H9 (cell line): ENCODE measurements at places on chromosomes 16 and 17.

GRCh38 chr16:84047626-84048025 is 5.0 kb upstream of the SLC38A8 start:
- no peaks in the 10 kb centered on the region for H3K27me3 ChIP-seq
- DNase-seq: no peak
- H3K27ac ChIP-seq: no peak overlapping the region
- H3K4me1 ChIP-seq: no peaks in the 10 kb centered on the region; the same call in 1 of the 2 replicates
- H3K4me3 ChIP-seq: no peak overlapping the region

DNA sequence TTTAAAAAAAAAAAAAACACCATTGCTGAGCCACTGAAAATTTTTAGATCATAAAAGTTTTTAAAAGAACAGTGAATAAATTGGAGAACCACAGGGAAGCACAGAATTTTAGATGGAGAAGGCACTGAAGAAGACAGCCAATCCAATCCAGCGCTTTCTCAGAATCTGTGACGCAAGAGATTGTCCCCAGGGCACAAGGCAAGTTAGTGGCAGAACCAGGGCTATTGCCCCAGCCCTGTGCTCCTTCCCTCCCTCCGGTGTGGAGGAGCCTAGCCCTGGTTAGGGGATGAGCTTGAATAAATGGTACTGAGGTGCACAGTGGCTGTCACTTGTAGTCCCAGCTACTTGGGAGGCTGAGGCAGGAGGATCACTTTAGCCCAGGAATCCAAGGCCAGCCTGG is 108.3 kb downstream of the ZNF423 start:
- no peak for DNase-seq
- H3K36me3 ChIP-seq: no peaks in the 10 kb centered on the region
- H3K27me3 ChIP-seq: no peaks in the 10 kb centered on the region
- no peak overlapping the region for H3K27ac ChIP-seq

DNA sequence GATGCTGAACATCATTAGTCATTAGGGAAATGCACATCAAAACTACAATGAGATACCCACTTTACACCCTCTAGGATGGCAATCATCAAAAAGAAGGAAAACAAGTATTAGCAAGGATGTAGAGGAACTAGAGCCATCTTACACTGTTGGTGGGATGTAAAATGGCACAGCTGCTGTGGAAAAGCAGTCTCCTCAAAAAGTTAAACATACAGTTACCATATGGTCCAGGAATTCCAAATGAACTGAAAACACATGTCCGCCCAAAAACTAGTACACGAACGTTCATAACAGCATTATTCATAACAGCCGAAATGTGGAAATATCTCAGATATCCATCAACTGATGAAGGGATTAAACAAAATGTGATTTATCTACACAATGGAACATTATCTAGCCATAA is 7.0 kb downstream of the FBF1 start:
- no peak for DNase-seq
- peaks cover 3% of the 10 kb centered on the region; the same call in 1 of the 3 replicates for H3K36me3 ChIP-seq
- no peaks in the 10 kb centered on the region for H3K4me1 ChIP-seq
- no peaks in the 10 kb centered on the region for H3K27me3 ChIP-seq

DNA sequence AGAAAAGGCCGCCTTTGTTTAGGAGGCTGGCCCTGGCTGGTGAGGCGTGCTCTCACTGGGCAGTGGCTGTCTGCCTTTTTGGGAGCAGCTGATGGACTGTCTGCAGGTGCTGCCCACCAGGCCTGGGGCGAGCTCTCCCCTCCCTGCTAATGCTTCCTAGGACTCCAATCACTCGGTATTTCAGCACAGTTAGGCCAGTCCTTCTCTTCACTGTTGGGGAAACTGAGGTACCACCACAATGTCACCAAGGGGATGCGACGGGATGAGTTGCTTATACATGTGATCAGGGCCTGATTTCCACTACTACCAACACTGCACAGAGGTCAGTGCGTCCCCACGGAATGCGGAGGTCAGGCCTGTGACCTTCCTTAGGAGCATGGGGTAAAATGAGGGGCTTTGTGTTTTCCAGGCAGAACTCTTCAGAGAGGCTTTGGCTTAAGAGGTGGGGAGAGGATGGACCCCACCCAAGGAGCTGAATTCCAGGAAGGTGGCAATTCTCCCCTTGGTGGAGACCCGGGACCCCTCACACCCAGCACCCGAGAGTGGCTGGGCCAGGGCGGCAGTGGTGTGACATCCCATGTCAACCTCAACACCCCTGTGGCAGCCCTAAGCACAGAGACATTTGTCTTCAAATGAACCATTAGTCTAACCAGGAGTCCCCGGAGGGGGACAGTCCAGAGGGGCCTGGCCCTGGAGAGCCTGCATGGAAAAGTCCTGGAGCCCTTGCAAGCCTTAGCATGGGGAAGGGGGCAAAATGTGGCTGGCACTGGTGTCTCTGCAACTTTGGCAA is 86.4 kb downstream of the N4BP1 start:
- H3K36me3 ChIP-seq: no peaks in the 10 kb centered on the region
- no peak overlapping the region for H3K27ac ChIP-seq
- H3K4me1 ChIP-seq: no peaks in the 10 kb centered on the region

DNA sequence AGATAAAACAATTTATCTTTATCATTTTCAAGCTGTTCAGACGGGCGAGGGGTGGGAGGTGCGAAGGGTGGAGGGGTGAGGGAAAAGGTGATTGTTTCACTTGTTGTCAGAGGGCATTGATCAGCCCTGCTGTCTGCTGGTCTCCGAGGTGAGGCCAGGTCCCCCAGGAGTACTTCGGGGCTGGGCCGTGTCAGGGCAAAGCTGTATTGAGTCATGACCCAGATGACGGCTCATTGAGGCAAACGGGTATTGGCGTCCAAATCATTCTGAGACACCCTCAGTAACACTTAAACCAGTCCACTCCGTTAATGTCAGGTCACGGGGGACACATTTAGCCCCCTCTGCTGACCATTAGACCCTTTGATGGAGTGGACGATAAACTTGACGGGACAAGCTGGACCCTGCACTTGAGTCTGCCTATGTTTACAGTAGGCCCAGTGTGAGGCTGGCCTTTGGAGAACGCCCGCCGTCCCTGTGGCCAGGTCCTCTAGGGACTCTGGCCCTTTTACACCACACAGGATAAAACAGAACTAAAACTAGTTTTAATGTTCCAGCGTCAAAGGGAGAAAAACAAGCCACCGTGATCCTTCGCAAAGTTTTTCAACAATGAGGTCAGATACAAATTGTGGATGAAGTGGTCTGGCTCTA is 502.2 kb upstream of the ZFHX3 start:
- no peak overlapping the region for H3K27ac ChIP-seq
- H3K36me3 ChIP-seq: no peaks in the 10 kb centered on the region
- H3K27me3 ChIP-seq: no peaks in the 10 kb centered on the region
- DNase-seq: no peak

DNA sequence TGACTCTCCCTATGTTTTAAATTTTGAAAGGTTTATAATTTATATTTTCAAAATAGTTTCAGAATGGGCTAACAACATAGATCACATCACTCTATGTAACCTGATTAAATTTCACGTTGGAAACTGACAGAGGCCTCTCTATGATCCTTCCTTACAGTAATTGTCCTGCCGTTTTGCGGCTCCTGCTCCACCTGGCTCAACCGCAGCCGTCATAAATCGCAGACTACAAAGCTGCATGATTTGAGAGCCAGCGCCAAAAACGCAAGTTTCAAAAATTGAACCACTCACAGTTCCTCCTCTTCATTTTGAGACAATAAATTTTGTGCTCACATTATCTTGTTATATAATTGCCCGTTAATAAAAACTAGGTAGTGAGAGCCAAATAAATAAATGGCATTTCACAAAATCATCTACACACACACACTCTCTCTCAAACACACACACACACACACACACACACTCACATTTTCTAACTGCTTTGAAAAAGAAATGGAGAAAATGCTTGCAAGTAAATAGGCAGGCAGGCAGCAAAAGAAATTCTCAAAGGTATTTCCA is 263.1 kb upstream of the PSMD7 start:
- H3K4me3 ChIP-seq: no peak overlapping the region
- no peak for DNase-seq
- no peaks in the 10 kb centered on the region for H3K27me3 ChIP-seq
- H3K4me1 ChIP-seq: peaks cover 14% of the 10 kb centered on the region
- no peaks in the 10 kb centered on the region for H3K36me3 ChIP-seq

- H3K36me3 ChIP-seq: peaks cover 17% of the 10 kb centered on the region
- H3K27me3 ChIP-seq: no peaks in the 10 kb centered on the region
- H3K4me1 ChIP-seq: no peaks in the 10 kb centered on the region
- no peak overlapping the region for H3K27ac ChIP-seq
These were observed 189.3 kb downstream of the AATF start for GRCh38 chr17:37137906-37138514.

DNA sequence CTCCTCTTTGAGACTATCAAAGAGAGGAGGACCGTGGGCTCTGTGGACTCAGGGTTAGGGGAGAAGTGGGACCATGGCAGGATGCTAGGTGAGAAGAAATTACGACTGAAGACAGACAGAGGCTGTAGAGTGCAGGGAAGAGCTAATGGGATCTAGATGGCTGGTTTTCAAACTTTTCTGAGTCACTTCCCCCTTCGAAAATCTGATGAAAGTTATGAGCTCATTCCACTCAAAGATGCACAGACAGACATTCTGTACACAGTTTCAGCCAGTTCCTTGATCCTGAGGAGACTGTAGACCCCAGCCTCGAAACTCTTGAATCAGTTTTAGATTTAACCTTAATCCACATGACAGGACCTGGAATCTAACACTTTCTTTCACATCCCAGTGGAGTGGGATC is 40.7 kb downstream of the RGS9 start:
- H3K4me1 ChIP-seq: 0 out of 2 replicates have a peak, but pooled peaks cover 2% of the 10 kb centered on the region
- H3K27me3 ChIP-seq: no peaks in the 10 kb centered on the region
- H3K27ac ChIP-seq: no peak overlapping the region
- H3K36me3 ChIP-seq: no peaks in the 10 kb centered on the region
- H3K4me3 ChIP-seq: no peak overlapping the region

- no peak overlapping the region for H3K27ac ChIP-seq
- no peak overlapping the region for H3K4me3 ChIP-seq
These were observed 32.4 kb downstream of the RNF43 start for GRCh38 chr17:58384897-58385296.

DNA sequence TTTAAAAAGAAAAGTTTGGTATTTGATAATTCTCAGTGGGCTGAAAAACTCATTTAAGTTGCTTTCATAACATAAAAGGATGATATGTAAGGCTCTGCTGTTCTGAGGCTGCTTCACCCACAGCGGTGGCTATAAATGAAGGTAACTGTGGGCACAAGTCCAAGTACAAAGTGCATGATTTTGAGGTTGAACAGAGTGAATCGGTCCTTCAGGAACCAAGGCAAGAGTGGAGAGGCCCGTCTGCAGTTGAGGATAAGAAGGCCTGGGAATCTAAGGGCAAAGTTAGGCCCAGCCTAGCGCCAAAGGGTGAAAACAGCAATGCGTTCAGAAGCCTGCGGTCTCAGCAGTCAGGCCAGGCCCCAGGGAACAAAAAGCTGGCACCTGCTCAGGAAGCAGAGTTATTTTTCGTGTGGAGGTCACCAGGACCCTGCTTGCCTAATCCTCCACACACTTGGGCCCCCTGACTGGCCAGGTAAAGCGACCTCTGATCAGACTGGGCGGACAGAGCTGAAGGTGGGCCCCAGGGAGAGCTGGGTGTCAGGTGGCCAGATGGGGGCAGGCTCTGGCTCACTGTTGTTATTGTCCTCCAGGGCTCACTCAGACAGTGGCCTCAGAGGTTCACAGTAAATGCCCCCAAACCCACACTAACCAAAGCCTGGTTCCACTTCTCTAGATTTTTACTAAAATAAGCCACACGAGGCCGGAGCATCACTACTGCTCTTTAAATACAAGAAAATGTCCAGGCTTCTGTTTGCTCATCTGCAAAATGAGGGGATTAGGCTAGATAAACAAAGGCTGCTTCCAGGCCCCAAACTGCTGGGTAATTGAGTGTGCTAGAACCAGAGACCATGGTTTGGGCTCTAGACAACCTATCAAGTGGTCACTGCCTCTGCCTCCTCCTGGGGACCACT is 46.5 kb downstream of the TEX2 start:
- H3K4me1 ChIP-seq: peaks cover 4% of the 10 kb centered on the region; the same call in 1 of the 2 replicates
- peak; percentile 78 for DNase-seq
- no peak overlapping the region for H3K27ac ChIP-seq
- peaks cover 2% of the 10 kb centered on the region for H3K36me3 ChIP-seq
- no peaks in the 10 kb centered on the region for H3K27me3 ChIP-seq
